Stimulated activated CD8-positive, alpha-beta memory T cell treated with anti-CD3 and anti-CD28 coated beads, Interleukin-15, amount 100 ng/mL, for 24 hours (primary cell): ENCODE measurements at places on chromosomes 4 and X.

DNA sequence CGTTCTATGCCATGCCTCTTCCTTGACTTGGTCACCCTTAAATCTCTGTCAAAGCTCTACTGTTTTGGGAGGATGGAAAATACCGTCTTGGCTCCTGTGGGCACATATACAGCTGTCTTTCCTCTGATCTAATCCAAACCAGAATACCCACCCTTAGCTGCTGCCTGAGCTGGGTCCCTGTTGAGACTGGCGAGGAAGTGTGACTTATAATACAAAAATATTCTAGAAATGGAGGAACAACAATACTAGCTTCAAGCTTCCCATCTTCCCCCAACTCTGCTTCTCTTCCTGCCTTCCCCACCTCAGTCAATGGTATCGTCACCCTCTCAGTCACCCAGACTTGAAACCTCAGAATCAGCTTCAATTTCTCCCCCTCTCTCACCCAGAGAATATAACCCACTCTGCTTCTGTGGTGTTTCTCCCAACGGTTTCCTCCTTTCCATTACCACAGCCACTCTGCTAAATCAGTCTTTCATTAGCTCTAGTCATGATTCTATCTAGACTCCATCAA lies 599 bp upstream of the IL2RG start:
- no peak for DNase-seq

GRCh38 chr4:108644237-108644636 lies 6.2 kb upstream of the OSTC start:
- DNase-seq, result no peak

DNA sequence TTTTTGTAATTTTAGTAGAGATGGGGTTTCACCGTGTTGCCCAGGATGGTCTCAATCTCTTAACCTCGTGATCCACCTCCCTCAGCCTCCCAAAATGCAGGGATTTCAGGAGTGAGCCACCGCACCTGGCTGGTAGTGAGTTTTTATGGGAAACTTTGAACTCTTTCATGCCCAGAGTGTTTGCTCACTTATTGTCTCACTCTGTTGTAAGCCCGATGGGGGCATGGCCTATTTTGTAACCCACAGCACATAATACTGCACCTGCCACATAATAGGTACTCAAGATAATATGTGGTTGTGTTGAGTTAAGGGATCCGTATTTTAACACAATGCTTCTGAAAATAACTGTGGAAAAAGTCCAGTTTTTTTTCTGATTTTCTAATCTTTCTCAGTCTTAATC lies 109.6 kb upstream of the GIMD1 start:
- DNase-seq, result no peak

DNA sequence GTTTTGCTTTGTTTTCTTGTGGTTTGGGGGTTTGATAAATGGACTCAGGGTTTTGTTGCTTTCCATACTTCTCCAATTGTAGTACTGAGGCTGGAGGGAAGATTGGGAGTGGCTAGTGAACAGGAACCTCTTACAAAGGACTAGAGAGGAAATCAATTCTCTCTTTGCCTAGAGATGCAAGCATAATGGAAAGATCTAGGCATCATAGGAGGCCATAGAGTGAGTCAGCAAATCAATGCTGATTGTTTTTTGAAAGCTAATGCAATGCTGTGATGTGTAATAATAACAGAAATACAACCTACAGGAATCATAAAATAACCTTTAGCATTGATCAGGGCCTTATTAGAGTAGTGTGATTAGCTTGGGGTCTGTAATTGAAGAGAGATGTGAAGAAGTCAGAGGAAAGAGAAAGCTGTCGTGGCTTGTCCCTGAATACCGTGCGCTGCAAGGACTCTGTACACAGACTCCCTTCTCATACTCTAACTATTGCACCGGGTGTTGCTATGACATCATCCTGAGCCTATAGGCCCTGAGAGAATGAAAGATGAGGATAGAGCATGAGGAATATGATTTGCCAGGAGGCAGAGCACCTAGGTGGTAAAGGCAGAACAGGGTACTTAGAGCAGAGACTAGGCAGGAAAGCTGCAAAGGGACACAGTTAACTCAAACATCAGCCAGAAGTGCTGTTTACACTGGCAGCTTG lies 29.3 kb upstream of the GPR101 start:
- no peak for DNase-seq

- DNase-seq, result no peak
These were observed 17.5 kb downstream of the RBMX2 start for GRCh38 chrX:130419263-130419662.

- no peak for DNase-seq
These were observed 70.7 kb upstream of the RPS6KA6 start for GRCh38 chrX:84258708-84259107.

DNA sequence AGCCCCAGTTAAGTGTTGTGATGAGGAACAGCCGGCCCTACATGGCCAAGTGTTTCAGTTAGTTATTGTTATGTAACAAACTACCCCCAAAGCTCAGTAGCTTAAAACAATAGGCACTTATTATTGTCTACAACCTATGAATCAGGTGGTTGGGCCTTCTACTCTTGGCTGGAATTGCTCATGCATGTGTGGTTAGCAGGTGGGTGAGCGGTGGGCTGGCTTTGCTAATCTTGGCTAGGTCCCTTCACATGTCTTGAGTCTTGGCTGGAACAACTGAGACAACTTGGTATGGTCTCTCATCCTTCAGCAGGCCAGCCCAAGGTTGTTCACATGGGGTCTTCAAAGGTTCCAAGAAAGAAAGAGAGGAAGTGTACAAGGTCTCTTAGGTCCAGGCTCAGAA lies 54.5 kb upstream of the CHRNA9 start:
- no peak for DNase-seq

- DNase-seq, result no peak
These were observed 144.9 kb downstream of the C4orf33 start for GRCh38 chr4:129240816-129241215.

GRCh38 chr4:132333724-132334047 lies 815.4 kb upstream of the PCDH10 start:
- no peak for DNase-seq

- no peak for DNase-seq
These were observed 138.7 kb upstream of the LIMCH1 start for GRCh38 chr4:41399231-41399630.

- DNase-seq, result no peak
These were observed 306.6 kb downstream of the STK32B start for GRCh38 chr4:5357870-5358269.

DNA sequence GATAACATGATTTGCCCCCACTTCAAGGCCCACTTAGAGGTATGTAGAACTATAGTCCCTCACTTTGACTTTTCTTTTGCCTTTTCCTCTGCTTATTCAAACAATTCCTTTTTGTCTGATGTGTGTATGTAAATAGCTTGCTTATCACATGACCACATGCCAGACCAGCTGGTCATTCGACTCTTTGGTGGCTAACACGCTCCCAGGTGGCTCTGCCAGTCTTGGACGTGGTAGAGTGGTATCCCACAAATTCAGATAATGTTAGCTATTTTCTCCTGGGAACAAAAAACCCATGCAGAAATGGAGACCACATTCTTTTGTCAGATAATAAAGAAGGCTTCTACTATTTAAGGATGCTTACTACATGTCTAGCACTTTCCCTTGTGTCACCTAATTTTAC lies 47.9 kb downstream of the ARHGAP24 start:
- no peak for DNase-seq

DNA sequence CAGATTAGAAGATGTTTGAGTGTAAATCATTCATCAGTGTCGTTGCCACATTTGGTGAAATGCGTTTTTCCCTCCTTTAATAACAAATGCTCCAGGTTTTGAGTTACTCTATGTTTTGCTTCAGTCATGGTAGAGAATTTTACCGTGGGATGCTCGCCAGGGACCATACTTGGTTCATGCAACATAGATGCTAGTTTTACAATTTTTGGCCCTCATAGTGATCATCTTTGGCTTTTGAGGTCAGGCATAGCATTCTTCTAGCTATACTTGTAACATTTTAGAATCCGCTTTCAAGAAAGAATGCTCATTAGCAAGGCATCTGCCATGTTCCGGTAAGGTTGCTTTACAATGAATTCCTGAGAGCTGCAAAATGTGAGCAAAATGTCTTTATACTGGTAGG lies 147.2 kb downstream of the SPCS3 start:
- DNase-seq, result no peak

- DNase-seq, result no peak
These were observed 109.0 kb upstream of the AADAT start for GRCh38 chr4:170198747-170199146.

DNA sequence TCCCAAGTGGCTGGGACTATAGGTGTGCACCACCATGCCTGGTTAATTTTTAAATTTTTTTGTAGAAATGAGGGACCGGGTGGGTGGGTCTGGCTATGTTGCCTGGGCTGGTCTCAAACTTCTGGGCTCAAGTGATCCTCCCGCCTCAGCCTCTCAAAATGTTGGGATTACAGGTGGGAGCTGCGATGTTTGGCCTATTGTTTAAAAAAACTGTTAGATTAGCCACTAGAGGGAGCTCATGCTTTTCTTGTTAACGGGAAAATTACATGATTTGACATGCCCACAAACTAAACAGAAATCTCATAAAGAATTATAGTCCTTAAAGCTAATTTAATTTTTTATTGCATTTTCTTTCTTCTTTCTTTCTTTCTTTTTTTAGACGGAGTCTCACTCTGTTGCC lies 5.0 kb upstream of the SDAD1 start:
- no peak for DNase-seq

GRCh38 chr4:114282937-114283336 lies 303.5 kb upstream of the ARSJ start:
- DNase-seq, result no peak

DNA sequence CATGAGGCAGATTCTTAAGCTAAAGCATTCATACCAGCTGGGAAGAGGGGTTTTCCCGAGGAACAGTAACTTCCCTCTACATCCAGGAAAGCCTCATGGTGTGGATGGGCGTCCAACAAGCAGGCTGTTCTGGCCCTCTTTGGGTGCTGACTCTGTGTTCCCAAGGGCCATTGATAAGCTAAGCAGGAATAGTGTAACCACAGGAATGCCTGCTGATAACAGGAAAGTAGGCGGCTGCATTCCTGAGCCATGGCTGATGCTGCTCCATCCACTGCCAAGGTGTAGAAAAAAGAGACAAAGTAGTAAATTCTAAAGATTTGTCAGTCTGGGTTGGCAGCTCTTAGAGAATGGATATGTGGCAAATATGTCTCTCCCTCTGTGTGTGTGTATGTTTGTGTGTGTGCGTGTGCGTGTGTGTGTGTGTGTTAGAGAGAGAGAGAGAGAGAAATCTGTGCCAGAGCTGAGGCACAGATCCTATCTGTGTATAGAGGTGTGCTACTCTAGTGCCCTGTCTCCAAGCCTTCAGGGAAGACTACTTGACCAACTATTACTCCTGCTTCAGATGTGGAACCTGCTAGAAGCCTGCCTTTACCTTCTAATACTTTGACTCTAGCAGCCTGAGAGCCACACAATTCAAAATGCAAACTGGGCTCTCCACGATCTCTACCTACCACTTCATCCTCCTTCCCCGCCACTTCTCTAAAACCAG lies 353.1 kb upstream of the NR3C2 start:
- no peak for DNase-seq

DNA sequence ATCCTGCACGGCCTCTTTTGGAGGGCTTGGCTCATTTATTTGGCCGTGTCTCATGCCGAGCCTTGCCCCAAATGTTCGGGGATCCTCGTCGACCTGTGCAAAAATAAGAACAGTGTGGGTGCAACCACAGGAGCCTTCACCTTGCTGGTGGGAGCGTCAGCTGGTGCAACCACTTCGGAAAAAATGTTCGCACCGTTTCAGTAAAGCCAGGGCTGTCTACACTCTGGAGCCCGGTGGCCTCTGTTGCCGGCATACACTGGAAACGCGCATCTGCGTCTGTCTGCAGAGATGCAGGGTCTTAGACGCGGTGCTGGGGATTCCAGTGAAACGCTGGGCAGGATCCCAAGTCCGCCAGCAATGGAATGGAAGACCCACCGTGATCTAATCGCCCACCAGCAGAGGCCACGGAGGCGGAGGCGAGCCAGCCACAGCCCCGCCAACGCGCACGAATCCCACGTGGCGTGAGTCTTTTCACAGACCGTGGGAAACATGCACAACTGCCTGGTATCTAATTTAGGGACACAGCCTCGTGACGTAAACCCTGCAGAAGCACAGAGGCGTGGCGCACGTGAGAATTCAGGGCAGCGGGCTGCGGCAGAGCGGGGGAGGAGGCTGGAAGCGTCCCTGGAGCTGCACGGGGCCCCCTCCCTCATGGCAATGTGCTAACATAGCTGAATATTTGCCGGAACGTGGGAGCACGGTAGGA lies 13.8 kb upstream of the MXD4 start:
- no peak for DNase-seq

DNA sequence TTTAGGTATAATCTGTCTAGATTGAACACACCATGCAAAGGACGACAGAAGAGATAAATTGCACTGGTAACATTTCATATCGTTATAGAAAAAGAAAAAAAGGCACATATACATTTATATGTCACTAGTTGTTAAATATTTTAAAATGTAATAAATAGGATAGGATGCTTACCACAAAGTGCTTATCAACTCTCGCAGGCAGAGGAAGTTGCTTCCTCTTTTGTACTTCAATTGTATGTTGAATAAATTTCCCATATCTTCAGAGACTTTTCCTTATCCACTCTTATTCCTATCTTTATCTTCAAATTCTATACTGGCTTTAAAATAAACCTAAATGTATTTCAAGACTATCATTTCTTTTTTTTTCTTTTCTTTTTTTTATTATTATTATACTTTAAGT lies 163.3 kb upstream of the SPOCK3 start:
- no peak for DNase-seq

GRCh38 chr4:23866450-23867075 lies 23.3 kb downstream of the PPARGC1A start:
- DNase-seq, result no peak

- DNase-seq, result no peak
These were observed 19.7 kb upstream of the GPAT3 start for GRCh38 chr4:83516042-83516772.

DNA sequence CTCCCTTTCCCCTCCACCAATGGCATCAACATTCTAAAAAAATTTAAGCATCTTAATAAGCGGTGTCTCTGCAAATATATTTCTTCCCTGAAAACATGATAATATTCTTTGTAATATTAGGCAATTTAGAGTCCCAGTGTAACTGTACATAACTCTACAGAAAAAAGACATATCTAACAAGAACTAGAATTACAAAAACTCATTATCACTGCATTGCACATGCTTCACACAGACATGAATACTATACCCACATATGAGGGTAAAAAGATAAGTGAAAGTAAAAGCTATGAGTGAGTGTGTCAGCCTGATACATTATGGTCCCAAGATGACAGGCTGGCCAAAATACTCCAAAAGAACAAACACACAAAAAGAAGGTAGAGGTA lies 2.4 kb upstream of the FGB start:
- no peak for DNase-seq

GRCh38 chr4:121791481-121791880 lies 9.6 kb upstream of the EXOSC9 start:
- no peak for DNase-seq
